ENCODE measurements at places on chromosomes 5 and 9. TPM values are rescaled to one million over a fixed set of nuclear protein-coding genes. Genes with fewer than 3 reads are reported as not detected.

DNA sequence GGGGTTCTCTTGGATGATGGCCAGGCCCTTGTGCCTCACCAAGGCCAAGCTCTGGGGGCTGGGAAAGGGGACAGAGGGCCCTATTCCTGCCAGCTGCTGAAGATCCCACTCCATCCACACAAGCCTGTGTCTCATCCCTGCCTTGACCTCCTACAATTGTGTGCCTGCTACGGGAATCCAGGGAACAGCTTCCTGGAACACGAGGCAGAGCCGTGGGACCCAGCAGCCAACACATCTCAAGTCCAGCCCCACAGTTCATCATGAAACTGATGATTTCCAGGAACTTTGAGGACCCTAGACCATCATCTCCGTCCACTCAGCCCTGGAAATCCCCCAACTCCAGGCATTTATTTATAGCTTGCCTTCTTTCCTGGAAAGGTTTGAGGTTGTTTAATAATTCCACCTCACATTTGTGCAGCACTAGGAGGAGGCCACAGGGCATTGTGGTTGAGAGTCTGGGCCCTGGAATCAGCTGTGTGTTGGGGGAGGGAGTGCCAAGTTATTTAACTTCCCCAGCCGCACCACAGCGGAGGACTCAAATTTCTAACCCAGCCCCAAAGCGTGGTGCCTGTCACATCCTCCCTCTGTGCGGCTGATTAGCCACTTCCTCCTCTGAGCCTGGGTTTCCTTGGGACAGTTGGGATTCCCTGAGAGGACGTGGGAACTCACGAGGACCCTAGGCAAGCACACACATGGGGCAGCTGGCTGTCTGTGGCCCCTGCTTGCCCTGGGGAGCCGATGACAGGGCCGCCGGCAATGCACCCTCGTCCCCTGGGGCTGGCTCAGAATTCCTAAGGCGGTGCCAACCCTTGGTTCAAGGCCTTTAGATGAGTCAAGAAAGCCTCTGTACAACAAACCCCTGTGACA lies 58.2 kb upstream of the GGTA1 start:
- DNase-seq: peak; percentile 96

DNA sequence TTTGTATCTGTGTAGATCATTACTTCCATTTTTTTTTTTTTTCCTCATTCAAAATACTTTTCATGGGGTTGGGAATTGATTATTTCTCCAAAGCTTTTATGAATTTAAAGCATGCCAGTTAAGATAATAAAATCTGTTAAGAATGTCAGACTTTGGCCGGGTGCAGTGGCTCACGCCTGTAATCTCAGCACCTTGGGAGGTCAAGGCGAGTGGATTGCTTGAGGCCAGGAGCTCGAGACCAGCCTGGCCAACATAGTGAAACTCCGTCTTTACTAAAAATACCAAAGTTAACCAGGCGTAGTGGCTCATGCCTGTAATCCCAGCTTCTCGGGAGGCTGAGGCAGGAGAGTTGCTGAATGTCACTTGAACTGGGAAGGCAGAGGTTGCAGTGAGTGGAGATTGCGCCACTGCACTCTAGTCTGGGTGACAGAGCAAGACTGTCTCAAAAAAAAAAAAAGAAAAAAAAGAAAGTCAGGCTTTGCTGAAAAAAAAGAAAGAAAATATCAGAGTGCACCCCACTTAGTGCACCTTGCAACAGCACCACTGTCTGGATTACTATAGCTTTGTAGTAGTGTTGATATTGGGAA lies 18.5 kb downstream of the TBC1D2 start:
- DNase-seq: no peak

DNA sequence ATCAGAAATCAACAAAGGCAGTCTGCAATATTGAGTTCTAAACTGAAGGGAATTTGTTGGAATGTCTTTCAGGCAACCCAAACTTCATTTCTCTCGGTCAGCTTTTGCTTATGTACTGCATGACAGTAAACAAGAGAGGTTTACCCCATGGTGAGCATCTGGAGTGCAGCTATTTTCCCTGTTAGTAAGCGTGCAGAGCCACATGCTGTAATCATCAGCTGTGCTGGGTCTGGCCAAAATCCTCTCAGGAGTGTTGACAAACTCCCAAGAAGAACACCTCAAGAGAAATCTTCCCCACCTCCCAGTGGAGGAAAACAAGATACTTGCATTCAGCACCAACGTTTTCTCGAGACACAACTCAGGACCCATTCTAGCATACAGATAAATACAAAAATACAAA lies 83.6 kb upstream of the ADAMTSL1 start:
- no peak for DNase-seq

GRCh38 chr5:153629027-153629895 lies 138.8 kb downstream of the GRIA1 start:
- DNase-seq: peak; percentile 50

- no peak for DNase-seq
Observed at GRCh38 chr5:43893951-43894684, 291.1 kb downstream of the NNT start.

DNA sequence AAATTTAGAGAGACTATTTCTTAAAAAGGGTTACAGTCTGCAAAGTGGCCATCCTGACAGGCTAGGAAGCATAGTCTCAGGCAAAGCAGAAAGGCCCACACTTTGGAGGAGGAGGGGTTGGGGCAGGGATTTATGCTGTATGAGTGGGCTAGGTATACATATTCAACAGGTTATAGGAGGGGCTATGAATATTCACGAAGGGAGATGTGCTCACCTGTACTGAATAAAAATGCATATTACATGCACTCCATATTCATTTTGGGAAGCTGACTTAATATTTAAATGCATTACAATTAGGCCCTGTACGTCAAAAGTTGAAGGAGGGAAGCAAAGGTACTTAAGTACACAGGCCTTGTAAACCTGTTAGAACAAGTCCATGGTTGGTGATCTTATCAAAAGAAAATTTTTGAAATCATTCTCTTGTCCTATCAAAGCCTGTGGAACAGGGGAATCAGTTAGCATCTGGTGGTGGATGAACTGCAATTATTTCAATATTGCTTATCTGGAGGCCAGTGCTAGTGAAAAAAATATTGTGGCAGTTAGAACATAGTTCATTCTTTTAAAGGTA lies 1.6 kb downstream of the CENPP start:
- DNase-seq: no peak

The SPINK13 gene
- total RNA-seq: 1.4 TPM

DNA sequence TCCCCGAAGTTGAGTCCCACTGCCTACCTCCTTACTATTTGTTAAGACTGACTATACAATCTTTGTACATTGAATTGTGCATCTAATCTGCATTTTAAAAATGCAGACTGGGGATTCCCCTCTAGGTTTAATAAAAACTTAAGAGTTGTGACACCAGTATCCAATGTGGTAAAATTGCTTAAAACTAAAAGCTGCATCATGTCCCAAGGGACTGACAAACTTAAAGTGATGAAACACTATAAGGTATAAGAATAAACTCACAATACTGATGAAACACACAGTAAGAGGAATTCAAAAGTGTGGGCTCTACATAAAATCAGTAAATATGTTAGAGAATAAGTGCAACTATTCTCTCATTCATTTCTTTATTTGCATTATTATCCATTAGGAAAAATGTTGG lies 1905.1 kb downstream of the MAT2B start:
- DNase-seq: no peak

DNA sequence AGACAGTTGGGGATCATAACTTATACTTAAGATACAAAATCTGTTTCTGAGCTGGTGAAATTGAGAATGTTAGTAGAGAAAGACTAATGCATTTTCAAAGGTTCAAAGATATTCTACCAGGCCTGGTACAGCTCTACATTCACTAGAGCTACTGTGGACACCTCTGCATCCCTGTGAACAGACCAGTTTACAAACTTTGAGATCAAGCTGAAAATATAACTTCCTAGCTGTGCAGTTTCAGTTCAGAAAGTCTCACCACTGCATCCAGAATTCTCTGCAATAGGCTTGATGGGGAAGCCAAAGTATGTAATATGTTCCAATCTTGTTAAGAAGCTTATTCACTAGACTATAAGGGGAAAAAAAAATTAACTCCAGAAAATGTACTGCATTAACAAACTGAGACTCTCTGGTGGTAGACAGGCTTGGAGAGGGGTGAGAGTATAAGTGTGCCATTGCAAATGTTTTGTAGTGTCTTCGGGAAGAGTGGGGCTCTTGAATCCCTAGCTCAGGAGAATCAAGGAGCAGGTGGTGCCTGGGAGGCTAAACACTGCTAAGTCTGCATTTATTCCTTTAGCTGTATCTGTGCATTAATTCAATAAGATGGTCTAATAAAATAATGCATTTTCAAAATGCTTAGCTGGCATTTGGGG lies 671.9 kb downstream of the NR2F1-AS1 start:
- DNase-seq: no peak

- DNase-seq: no peak
Observed at GRCh38 chr5:165560648-165561047, 2055.2 kb downstream of the MAT2B start.

The LAMC3 gene
- 125 TPM for total RNA-seq

DNA sequence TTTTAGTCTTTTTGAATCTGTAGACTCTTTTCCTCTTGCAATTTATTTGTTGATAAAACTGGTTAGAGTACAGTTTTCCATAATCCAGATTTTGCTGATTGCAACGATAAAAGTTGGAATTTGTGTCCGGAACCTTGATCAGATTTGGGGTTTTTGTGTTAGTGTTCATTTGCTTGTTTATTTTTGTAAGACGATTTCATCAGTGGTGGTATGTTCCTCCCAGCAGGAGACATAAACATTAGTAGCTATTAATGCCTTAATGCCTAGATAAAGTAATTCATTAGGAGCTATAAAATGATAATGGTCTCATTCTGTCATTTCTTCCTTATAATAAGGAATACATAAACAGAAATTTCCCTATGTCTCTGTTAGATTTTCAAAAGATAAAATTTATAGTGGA lies 21.3 kb downstream of the RPS6 start:
- DNase-seq: no peak

DNA sequence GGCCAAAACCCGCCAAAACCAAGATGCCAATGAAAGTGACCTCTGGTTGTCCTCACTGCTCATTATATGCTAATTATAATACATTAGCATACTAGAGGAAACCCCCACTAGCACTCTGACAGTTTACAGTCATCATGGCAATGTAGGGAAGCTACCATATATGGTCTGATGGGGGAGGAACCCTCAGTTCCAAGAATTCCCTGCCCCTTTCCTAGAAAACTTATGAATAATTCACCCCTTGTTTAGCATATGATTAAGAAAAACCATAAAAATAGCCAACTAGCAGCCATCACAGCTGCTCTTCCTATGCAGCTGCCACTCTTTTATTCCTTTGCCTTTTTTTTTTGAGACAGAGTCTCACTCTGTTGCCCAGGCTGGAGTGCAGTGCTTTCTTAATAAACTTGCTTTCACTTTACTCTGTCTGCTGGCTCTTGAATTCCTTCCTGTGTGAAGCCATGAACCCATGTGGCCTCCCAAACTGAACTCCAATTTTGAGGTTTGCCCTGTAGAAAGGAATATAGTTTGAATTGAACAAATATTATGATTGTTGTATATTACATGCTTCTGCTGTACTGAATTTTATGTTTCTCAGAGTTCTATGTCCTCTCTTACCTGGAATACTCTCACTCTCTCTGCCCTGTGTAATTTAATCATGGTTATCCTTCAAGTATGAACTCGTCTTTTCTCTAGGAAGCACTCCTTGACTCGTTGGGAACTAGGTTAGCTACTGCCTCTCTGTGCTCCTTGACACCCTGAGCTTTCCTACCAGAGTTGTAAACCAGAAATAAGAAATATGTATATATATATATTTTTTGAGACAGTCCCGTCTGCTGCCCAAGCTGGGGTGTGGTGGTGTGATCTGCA lies 59.8 kb downstream of the KIAA1958 start:
- DNase-seq: no peak

The COL23A1 gene
- total RNA-seq: 0.80 TPM

DNA sequence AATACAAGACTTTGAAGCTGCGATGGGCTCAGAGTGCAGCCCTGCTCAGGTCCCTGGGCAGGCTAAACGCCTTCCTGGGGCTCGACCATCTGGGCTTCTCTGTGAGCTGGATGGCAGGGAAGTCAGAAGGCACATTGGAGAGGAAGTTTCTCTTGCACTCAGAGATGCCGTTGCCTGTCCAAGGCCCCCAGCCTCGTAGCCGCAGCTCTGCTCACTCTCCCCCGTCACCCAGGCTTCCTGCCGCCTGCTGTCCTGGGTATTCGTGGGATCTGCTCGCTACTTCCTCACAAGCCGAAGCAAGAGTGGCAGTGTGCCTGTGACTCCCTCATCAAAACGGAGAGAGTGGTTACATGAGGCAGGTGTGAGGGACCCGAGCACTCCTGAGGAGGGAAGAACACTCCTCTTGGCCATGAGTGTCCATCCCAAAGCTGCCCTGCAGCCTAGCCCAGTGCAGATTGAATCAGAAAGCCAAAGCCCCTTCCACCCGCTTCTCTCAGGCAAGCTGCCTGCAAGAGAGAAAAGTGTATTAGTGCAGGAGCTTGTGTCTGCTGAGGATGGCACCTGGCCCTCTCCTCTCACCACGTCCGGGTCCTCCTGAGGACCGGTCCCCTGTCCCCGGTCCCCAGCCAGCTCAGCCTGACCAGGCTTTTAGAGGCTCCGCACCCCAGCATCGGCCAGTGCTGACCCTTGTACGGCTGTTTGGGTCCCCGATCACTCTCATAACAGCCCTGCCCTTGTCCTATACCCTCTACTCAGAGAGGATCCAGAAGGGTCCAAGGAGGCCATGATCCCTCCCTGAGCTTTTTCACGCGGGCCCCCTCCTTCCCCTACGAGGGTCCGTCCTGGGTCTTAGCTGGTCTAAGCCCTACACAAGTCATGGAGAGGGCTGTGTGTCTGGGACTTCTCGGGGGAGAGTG lies 7.3 kb downstream of the FCN2 start:
- DNase-seq: no peak

The FOXD4L5 gene
- 0.07 TPM for total RNA-seq

The PDCD1LG2 gene
- 1.4 TPM for total RNA-seq

- no peak for DNase-seq
Observed at GRCh38 chr9:1285526-1285925, 235.4 kb downstream of the DMRT2 start.

DNA sequence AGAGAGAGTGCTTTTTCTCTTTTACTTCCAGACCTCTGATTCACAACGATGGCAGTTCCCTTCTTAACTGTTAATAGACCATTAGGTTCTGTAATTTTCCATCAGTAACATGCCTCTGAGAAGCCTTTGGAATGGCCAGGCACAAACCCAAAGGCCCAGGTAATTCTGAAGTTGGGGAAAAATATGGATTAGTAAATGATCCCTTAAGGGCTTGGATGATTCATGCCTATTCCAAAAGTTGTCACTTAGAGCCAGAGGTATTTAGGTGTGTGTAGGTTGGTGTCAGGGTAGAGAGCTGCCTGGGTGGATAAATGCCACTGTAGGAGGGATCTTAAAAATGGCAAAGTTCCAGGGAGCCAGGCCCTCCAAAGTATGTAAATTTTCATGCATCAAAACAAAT lies 228.8 kb downstream of the PLK2 start:
- no peak for DNase-seq

DNA sequence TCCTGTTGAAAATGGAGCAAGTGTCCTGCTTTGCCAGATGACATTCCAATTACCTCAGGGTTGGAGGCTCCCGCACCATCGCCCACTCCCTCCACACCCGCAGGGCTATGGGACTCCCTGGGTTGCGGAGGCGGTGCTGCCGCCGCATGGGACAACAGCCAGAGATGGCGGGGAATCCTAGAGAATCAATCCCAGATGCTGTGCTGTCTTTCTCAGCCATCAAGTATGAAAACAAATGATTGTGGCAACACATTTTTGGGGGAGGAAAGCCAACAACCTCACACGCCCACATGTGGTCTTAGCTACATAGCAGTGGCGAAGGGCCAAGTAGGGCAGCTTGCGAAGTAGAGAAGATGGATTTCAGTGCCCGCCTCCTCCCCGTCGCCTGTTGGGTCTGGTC lies 46.7 kb downstream of the IL31RA start:
- DNase-seq: no peak

The TSSK1B gene
- total RNA-seq: not detected

The RFESD gene
- total RNA-seq: 0.43 TPM
